ENCODE measurements at places on chromosomes 4 and X.
A peak's percentile ranks its signal among the peaks of the same experiment; 100 is the strongest.

- DNase-seq = peak; percentile 64
Measured at GRCh38 chr4:57078685-57079521, 31.3 kb downstream of the IGFBP7 start.

DNA sequence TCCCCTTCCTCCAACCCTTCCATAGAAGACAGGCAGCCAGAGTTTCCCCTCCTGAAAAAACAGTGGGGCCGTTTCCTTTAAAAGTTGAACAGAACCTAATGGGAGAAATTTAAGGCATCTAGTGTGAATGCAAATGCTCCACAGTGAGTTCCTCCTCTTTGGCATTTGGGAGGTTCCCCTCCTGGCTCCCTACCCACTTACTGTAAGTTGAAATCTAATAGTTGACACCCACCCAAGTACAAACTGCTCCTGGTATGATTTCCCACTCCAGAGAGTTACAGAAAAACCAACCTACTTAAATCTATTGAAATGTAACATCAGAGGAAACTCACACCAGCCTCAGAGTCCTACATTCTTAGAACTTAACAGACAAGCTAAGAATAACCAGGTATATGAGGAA, 17.6 kb downstream of the ENPEP start:
- no peak for DNase-seq

GRCh38 chrX:154711264-154711663, 39.6 kb downstream of the GAB3 start:
- DNase-seq = no peak

GRCh38 chr4:86918539-86919072, 16.2 kb upstream of the AFF1 start:
- DNase-seq = no peak

Measured in iPS-NIHi11 (cell line).